ENCODE measurements at places on chromosomes 13 and 19. TPM values are rescaled to one million over a fixed set of nuclear protein-coding genes. Genes with fewer than 3 reads are reported as not detected.
A peak's percentile ranks its signal among the peaks of the same experiment; 100 is the strongest.

DNA sequence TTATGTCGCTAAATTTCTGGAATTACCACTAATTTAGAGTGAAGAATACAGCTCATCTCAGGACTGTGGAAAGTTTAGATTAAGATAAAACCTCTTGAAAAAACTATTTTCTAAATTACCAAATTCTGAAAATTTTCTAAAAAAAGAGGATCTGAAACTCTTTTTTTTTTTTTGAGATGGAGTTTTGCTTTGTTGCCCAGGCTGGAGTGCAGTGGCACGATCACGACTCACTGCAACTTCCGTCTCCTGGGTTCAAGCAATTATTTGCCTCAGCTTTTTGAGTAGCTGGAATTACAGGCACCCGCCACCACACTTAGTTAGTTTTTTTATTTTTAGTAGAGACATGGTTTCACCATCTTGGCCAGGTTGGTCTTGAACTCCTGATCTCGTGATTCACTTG is 16.6 kb upstream of the ZNF253 start:
- no peak for DNase-seq

Gene ZNF723
- polyA plus RNA-seq = 0.21 TPM

- no peak for DNase-seq
Measured at GRCh38 chr19:23949611-23950010, 34.9 kb downstream of the ZNF726 start.

- no peak for DNase-seq
Measured at GRCh38 chr13:44420376-44421220, 47.0 kb downstream of the SERP2 start.

DNA sequence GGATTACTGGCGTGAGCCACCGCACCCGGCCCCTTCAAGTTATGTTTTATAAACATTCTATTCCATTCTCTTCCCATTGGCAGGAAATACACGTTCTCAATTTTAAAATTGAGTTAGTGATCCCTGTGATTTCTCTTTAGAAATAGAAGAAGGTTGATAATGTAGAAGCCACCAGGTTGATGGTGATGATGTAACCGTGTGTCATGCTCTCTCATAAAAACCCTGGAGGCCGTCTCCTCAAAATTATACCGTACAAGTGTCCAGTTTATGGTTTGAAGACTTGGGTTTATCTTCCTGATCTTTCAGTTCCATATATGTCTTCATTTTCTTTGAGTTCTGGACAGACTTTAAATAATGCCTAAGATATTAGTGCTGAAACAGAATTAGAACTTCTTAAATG is 32.2 kb downstream of the COG3 start:
- no peak for DNase-seq

- DNase-seq = no peak
Measured at GRCh38 chr13:98385606-98386005, 191.3 kb downstream of the STK24 start.

DNA sequence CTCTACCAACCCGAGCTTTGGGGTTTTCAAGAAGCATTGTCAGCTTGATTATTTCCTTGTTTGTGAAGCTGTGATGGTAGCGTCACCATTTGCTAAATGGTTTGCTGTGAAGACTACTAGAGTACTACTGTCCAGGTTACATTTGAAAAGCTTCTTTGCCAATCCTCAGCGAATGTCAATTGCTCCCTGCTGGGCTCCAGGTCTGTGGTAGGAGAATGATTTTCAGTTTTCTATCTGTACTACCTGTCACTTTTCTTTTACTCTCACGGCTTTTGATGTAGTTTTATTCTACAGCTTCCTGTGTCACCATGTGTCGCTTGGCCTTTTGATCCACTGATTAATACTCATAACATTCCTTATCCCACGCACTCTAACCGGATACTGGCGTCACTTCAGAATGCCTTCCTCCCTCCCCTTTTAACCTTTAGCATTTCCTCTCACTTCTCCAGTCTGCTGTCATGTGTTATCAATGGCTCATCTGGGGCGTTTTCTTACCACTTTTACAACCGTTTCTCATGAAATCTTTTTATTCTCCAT is 7.5 kb upstream of the GPR183 start:
- DNase-seq = no peak

- DNase-seq = no peak
Measured at GRCh38 chr19:31352782-31353651, 3.8 kb upstream of the TSHZ3 start.

Gene RYR1
- polyA plus RNA-seq = 5.8 TPM

DNA sequence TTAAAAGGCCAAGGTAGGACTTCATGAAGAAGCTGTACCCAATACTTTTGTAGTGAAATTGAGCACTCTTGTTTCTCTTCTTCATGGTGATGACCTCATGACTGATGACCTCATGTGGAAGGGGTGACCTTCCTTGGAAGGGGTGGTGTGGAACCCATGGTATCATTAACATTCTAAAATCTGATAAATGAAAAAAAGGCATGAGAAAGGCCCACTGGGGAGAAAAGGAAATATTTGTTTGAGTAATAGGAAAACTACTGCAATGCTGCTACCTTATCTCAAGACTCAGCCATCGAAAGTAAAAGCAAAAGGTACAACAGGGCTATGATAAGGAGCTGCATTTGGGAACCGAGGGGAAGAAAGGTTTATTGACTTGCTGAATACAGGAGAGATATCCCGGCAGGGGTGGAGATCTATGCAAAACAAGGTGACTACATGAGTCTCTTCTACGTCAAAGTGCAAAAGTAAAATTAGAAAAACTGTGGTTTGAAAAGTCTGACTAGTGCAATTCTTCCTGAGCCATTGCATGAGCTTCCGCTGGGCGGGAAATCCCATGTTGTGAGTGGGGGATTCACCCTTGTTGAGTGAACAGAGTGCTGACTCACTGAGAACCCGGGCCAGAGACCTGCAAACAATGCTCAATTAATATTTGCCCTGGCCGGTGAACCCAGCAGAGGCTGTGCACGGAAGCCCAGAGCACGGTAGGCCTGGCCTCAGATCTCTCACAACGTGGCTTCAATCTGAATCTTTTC is 138.9 kb upstream of the RFC3 start:
- DNase-seq = peak; percentile 19

- DNase-seq = no peak
Measured at GRCh38 chr13:41122838-41123237, 9.8 kb downstream of the KBTBD6 start.

GRCh38 chr13:34816245-34816884 is 125.7 kb upstream of the NBEA start:
- peak; percentile 10 for DNase-seq

Gene RTBDN
- not detected for polyA plus RNA-seq

DNA sequence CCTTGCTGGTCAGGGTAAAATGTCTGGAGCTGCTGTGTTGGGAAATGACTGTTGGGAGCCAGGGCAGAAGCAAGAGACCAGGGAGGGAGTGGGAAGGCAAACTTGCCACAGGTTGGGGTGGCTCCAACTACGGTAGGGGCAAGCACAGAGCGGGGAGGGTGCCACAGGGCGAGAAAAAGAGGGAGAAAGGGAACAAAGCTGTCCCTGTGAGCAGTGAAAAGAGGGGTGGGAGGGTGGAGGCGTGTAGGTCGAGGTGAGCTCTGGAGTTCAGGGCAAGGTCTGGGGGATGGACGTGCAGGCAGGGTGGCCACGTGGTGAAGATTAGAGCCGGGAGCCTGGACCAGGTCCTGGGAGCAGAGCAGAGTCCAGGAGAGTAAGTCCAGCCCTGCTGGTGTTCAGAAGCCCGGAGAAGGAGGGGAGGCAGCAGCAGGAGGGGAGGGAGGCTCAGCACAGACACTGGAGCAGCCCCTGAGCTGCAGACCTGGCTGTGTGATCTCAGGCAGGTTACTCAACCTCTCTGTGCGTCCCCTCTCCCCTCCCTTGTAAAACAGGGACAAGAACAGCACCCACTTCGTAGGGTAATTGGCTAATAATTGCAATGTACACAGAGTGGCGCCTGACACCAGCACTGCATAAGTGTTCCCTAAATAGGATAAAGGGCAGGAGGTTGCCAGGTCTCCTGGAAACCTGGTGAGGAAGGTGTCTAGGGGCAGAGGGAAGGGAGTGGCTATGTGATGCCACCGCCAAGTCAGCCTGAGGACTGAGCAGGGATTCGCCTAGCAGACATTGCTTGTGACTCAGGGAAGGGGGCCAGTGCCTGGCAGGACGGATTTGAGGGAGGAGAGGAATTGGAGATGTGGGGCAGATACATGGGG is 3.2 kb upstream of the POLR2E start:
- DNase-seq = no peak

DNA sequence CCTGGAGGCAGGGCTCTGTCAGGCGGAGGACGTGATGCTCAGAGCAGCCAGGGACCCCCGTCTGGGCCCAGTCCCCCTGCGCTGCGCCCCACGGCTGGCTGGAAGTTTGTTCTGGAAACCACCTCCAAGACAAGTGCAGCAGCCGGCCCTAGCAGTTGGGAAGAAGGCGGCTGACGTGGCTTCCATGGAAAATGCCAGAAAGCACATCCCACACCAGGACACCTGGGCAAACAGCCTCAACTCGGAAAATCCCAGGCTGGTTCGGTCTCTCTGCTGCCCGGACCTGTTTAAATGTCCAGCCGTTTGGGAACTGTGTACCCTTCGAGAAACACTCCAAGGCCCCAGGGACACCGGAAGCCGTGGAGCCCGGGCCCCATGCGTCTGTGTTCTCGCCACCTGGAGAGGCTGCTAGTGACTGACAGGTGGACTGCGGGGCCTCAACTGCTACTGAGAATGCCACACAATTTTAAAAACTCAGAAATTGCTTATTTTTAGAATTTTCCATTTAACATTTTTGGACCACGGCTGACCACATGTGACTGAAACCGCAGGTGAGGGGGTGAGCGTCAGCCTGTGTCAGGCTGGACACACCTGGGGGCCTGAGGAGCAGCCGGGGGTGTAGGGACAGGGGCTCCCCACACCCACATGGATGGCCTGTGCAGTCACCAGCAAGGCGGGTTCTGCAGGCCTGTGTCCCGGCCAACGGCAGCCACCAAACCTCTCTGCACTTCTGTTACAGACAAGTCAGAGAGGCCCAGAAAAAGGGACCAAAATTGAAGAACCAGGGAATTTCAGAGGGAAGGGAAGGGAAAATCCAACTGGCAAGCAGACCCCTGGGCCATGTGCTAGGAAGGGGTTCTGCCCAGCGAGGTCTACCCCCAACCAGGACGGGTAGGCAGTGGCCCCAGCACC is 31.7 kb downstream of the RASA3 start:
- peak; percentile 32 for DNase-seq

DNA sequence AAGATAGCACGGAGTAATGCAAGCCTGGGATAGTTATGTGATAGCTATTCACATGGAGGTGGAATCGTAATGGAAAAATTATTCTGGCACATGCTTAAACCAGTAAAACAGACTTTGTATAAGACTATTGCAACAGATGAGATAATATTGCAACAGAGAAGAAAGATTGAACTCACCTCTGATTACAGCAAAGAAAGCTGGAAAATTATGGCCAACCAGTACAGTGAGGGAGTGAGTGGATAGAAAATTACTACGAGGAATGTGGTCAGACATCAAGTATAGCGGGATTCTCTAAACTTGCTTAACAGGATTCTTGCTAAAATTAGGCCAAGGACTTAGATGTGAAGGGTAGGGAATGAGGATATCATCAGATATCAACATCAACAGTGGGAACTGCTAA is 397.6 kb upstream of the KLHL1 start:
- no peak for DNase-seq

- no peak for DNase-seq
Measured at GRCh38 chr19:42576241-42576640, 18.5 kb downstream of the CEACAM8 start.

DNA sequence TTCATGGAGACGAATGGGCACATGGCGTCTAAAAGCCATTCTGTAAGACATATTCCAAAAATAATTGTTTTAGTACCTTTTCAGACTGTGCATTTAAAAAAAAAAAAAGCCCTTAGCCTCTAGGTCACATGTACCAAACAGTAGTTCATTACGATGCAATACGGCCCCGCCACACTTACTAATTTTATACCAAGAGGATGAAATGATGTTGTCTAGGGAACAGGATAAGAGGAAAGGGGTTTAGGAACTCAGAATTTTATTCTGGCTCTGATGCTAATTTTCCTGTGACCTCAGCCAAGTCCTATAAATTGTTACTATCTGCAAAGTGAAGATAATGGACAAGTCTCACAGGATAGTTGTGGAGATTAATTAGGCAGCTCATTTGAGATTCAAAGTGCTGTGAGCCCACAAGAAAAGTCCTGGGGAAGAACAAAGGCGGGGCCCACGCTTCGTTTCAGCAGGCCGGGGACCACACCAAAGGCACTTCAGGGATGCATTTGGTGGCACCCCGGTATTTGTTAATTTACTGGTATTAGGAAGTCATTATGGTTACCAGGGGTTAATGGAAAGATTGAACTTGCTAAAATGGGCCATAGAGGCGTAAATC is 511.1 kb downstream of the IRS2 start:
- DNase-seq = no peak

- no peak for DNase-seq
Measured at GRCh38 chr19:55099557-55100506, 17.6 kb downstream of the PPP1R12C start.

Gene LYPD4
- not detected for polyA plus RNA-seq

DNA sequence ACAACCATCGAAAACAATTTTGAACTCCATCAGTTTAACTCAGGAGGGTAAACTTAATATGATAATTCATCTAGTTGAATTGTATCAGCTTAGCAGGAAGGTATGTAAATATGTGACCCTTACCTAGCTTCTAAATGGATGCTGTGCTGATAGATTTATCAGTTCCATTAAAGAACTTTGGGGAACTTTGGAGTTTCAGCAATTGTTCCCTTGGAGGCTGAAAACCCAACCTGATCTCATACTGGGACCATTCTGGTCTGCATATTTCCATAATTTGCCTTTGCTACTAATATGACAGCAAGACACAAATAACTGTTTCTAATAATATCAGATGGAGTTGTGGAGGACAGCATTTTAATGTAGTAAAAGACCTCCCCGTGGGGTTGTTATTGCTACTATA is 127.8 kb downstream of the GGACT start:
- no peak for DNase-seq

Gene COX6B2
- 0.20 TPM for polyA plus RNA-seq

GRCh38 chr19:31725051-31725450 is 375.8 kb upstream of the TSHZ3 start:
- DNase-seq = no peak

- no peak for DNase-seq
Measured at GRCh38 chr13:98214008-98214643, 37.1 kb upstream of the RNF113B start.

GRCh38 chr19:3672993-3673392 is 27.3 kb downstream of the PIP5K1C start:
- DNase-seq = no peak

Gene PGLYRP2
- not detected for polyA plus RNA-seq

Gene LRRC63
- 0.37 TPM for polyA plus RNA-seq

Data from left lung (tissue), 14 donors.